ENCODE measurements at places on chromosomes 5 and 9.

DNA sequence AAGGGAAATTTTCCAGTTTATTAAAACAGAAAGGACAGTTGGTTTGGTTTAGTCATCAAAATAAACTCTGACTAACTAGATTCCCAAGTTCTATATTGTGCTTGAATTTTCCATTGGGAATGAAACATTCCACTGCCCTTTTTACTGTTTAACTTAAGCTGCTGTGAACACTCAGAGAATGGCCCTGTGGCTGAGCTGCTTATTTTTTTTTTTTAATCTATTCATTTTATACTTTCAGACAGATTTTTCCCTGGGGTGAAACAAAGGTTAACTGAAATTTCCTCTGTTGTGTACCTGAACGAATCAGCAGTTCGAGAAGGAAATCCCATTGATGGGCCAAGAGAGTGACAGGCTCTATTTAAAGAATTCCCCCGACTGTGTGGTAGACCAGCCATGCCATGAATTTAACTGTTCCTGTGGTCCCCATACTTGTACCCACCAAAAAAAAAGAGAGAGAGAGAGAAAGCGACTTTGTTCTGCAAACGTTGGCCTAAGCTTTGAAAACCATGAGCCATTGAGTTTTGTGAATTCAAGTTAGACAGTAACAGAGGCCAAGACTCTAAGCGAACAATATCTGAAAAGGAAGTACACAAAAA, 138.7 kb upstream of the GRHPR start:
- no peak for DNase-seq

- no peak for DNase-seq
These were observed 6.4 kb upstream of the MEF2C start for GRCh38 chr5:88889189-88890069.

- DNase-seq, result no peak
These were observed 3.8 kb downstream of the ZFYVE16 start for GRCh38 chr5:80411589-80412219.

GRCh38 chr5:32683125-32683524, 28.0 kb upstream of the NPR3 start:
- DNase-seq, result no peak

- no peak for DNase-seq
These were observed 108.9 kb downstream of the MARCHF3 start for GRCh38 chr5:126921241-126922091.

DNA sequence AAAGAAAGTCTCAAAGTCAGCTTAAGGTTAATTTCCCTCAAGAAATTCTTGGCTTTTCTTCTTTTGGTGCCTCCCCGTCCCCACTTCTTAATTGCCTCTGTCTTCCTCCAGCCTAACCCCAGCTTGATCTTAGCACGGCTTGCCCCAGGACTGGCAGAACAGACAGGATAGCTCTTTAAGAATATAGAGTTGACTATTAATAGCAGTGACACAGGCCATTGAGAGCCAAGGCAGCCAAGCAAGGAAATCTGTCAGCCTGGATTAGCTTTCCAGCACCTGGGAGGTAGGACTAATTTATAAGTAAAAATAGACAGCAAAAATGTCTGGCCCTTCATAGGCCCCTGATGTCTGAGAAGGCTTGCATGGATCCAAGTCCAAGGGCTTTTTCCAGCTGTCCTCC, 384.6 kb upstream of the SLC30A5 start:
- DNase-seq, result no peak

- no peak for DNase-seq
These were observed 17.9 kb downstream of the ANXA6 start for GRCh38 chr5:151139646-151140045.

GRCh38 chr5:163953901-163954300, 448.5 kb downstream of the MAT2B start:
- DNase-seq, result no peak

DNA sequence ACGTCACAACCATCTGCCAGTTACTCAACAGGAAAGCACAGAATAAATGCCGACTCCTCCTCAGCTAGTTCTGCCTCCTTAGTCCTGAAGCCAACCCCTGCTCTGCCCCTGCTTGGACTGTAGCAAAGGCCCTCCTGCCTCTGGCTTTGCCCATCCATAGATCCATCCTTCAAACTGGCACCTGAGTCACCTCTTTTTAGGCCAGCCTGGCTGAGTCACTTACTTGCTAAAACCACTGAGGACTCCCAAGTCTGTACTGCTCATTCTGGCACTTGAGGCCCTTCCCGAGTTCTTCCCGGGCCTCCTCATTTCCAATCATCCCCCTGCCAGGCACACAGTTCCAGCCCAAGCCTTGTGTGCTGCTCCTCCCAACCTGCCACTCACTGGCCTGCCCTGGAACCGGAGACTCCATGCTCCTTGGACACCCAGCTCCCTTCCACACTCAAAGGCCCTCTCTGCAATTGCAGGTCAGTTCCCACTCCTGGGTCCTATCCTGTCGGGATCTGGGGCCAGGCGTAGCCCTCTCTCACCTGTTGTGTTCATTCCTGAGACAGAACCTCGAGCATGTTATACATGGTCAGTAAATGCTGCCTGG, 220.1 kb downstream of the DAB2IP start:
- DNase-seq, result no peak

- no peak for DNase-seq
These were observed 14.1 kb downstream of the LCN10 start for GRCh38 chr9:136728548-136729123.

DNA sequence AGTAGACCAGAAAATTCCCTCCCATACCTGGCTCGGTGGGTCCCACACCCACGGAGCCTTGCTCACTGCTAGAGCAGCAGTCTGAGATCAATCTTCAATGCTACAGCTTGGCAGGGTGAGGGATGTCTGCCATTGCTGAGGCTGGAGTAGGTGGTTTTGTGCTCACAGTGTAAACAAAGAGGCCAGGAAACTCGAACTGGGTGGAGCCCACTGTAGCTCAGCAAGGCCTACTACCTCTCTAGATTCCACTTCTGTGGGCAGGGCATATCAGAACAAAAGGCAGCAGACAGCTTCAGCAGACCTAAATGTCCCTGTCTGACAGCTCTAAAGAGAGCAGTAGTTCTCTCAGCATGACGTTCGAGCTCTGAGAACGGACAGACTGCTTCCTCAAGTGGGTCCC, 5.6 kb upstream of the GZMA start:
- no peak for DNase-seq

GRCh38 chr9:76371901-76372300, 22.3 kb downstream of the RFK start:
- DNase-seq, result no peak

DNA sequence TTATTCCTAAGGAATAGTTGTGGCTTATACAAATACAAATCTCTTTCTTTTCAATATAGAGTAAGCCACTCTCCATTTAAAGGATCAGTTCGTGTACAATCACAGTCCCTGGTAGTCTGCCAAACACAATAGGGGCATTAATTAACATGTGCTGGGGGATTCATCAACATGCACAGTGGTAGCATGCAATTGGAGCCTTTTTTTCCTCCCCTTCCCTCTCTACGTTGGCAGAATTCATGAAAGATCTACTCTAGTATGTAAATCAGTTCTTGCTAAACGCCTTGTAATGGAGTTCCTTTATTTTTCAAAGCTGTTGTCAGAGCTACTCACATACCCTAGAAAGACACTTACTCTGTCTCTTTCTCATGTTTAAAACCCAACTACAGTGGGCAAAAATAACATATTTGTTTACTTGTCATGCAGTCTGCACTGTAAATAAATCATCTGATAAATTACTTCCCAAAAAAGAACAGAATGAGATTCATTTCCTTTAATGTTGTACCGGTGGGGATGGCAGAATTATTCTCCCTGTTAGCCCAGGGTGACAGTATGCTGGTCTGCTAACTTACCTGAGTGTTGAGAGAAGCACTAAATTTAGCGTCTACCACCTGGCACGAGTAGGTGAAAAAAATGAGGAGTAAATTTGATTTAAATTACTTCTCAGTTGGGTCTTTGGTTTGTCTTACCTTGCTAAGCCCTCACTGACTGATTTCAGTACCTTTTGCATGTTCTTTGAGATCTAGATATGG, 341.5 kb upstream of the CCNH start:
- DNase-seq, result no peak

GRCh38 chr5:11050596-11051304, 289.7 kb upstream of the DAP start:
- no peak for DNase-seq

DNA sequence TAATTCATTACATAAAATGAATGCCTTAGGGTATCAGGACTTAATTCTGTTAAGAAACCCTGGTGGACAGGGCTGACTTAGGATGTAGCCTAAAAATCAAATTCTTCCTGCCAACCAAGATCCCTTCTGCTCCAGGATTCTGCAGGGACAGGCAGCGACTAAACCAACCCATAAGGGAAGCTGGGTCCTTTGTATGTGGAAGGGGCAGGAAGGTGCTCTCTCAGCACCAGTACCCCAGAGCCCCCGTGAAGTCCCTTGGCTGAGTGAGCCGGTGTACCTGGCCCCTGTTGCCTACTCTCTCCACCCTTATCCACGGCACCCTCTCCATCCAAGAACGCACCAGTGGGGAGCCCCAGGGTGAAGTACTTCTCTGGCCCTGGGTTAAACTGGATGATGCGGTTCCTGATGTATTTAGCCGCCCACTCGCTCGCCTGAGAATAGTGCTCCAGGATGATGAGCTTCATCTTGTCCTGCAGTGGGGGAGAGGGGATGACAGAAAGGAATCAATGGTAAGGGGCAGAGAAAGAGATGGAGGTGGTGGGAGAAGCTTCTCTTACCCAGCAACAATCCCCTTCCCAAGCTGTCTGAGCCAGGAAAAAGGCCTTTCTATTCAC, 1.1 kb downstream of the GNPDA1 start:
- no peak for DNase-seq
